Smooth muscle cell of bladder (primary cell): ENCODE measurements at places on chromosomes 1 and 21. TPM values are rescaled to one million over a fixed set of nuclear protein-coding genes. Genes with fewer than 3 reads are reported as not detected.

APOBEC4 gene
- total RNA-seq, result not detected in 2 replicates

KCNJ9 gene
- total RNA-seq, result under 0.01 TPM in 2 replicates

ASCL5 gene
- total RNA-seq, result not detected in 2 replicates

ZBED6 gene
- 6.7 and 7.5 TPM in 2 replicates for total RNA-seq

CYP2J2 gene
- under 0.01 TPM in 2 replicates for total RNA-seq

CLEC20A gene
- total RNA-seq, result not detected in 2 replicates

DNASE2B gene
- not detected in 2 replicates for total RNA-seq

RGS7 gene
- total RNA-seq, result under 0.01 TPM in 2 replicates

RGS5 gene
- total RNA-seq, result 3.1 and 4.0 TPM in 2 replicates

C1orf94 gene
- total RNA-seq, result not detected in 2 replicates

RXFP4 gene
- total RNA-seq, result not detected in 2 replicates

CELA2A gene
- total RNA-seq, result 0.14 and 0.37 TPM in 2 replicates

NVL gene
- 18.6 and 21.1 TPM in 2 replicates for total RNA-seq

SKI gene
- total RNA-seq, result 10.5 and 15.6 TPM in 2 replicates
